ENCODE measurements at places on chromosomes 6 and 20.

GRCh38 chr20:47392015-47392720, 35.7 kb upstream of the ZMYND8 start:
- no peak for DNase-seq

DNA sequence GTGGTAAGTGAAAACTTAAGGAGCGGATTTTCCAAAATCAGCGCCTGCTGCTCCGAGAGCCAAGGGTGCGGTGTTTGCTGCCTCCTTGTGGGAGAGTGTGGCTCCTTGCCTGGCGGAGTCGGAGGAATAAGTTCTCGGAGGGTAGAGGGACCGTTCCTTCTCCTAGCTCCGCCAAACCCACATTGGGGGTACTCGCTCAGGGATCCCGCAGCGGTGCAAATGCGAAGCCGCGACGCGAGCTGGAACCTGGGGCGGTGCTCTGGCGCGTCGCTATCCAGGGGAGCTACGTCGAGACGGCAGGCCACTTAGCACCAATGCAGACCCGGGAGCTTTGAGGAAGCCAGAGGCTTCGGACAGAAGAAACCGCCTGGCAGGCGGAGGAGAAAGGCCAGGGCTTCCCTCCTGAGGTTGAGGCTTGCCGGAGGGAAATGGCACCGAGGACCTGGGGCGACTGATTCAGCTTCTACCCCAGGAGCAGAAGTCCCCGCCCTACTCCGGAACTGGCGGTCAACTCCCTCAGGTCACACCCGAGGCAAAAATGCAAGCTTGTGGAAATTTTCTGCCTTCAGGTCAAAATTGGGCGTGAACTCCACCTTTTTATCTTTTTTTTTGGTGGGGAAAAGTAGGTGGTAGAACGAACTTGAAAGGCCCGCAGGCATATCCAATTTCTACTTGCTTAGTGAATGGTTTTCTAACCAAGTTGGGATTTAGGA, 5.7 kb upstream of the DDX43 start:
- peak; percentile 36 for DNase-seq

DNA sequence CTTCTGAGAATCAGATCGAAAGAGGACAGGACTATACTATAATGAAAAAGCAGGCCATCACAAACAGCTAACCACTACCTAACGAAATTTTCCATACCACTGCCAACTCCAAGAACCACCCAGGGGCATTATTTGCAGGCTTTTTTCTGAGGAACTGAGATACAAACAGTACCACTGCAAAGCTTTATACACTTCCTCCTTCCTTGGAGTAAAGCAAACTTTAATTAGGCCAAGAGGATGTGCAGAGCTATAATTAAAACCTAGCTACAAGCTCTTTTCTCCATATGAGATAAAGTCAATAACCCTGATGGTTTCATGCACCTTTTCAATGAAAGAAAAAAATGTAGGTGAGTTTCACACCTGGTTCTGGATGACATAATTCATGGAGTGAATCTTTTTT, 68.5 kb downstream of the ELOVL5 start:
- DNase-seq = no peak

GRCh38 chr6:131083687-131084086, 20.6 kb upstream of the EPB41L2 start:
- no peak for DNase-seq

DNA sequence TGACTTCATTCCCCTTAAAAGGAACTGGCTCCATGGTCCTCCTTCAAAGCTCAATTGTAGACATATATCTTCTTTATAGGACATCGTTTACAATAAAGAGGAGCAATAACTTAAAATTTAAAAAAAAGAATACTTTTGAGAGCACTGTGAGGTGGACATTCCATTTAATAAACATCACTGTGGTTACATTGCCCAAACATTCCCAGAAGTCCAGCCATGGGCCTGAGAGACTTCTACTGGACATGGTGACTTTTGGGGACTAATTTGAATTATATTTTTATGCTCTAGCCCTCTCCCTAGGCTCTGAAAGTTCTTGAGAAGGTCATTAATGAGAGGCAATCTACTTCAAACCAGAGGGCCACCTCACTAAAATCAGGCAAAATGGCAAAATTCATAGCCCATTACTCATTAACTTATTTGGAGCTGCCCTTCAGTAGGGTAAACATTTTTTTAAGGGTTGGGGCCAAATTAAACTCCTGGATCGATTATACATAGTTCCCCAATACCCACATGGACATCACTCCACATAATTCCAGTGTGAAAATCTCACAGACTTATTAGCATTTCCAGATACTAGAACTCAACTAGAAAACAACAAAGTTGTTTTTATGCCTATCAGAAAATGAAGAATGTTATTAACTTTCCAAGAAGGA, 17.1 kb downstream of the ISM1 start:
- no peak for DNase-seq

- DNase-seq = no peak
Measured at GRCh38 chr6:87738000-87738399, 36.0 kb upstream of the AKIRIN2 start.

GRCh38 chr6:3825851-3826581, 23.2 kb upstream of the FAM50B start:
- DNase-seq = no peak

DNA sequence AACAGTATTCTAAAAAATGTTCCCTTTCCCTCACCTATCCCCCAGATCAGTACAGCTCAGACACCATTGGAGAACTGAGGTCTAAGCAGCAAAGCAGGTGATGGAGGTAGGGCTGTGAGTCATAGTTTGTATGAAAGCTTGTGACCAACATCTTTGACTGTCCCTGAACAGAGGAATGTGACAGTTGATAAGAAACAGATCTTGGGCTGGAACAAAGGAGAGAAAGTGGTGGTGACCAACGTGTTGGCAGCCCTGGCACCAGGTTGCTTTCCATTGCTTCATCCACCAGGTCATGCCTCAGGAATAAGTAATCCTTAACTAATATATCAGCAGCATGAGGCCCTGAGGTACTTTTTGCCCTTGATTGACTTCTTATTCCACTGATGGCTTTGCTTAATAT, 19.9 kb upstream of the CRIP3 start:
- DNase-seq = no peak

DNA sequence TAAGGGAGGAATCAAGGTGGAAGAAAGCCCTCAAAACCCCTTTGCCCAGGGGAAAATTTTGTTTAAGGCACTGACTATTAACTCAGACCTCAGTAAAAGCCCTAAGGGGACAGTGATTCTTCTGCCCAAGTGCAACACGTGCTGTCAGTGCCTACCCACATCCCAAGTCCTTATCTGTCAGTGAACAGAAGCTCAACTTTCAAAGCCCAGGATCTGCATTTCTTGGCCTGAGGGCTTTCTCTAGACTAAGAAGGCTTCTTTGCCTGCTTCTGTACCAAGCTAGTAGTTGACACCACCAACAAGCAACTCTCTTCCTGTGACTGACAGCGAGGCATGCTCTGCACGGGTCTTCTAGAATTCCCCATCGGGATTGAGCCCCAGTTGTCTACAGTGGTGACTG, 416.0 kb upstream of the SPTLC3 start:
- DNase-seq = no peak

GRCh38 chr6:13526727-13527670, 39.6 kb upstream of the GFOD1 start:
- no peak for DNase-seq

DNA sequence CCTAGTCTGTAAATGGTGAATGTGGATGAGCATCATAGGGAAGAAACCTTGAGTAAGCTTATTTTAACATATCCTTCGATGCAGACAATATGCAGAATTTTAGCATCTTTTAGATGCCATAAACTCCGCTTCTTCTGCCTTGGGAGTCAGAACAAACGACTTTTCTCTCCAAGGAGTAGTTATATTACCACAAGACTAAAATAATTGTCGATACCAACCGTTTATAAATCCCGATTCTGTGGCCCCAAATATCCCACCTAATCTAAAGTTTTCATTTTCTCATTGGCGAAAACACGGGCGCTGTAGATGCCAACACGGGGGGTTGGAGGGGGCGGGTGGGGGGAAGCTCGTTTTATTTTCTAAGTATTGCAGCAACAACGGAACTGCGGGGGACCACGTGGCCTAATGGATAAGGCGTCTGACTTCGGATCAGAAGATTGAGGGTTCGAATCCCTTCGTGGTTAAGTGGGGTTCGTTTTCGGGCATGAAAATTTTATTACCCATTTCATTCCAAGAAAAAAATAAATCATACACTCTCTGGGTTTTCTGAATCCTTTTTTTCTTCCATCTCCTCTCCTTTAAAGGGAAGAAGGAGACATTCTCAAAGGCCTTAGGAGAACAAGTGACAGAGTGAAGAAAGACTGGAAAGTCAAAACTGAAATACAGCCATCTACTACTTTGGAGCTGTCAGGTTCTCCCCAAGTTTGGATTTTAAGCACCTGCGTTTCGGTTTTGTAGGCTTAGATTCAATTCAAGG, 65.5 kb upstream of the BTN3A2 start:
- no peak for DNase-seq

DNA sequence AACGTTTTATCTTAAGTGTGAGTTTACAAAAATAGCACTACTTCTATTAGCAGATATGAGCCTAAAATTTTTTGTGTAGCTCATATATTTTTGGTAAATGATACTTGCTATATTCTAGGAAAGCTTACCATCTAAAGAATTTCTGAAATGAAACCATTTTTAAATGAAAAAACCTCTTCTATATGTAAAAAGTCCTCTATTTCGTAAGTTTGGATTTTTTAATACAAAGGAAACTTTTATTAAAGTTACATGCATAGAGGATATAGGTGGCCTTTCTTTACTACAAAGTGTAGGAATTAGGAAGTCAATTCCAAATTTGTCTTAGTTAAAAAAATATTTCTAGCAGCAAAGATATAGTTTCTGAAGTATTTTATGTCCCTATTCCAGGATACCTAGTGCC, 18.8 kb downstream of the EFHC1 start:
- DNase-seq = no peak

DNA sequence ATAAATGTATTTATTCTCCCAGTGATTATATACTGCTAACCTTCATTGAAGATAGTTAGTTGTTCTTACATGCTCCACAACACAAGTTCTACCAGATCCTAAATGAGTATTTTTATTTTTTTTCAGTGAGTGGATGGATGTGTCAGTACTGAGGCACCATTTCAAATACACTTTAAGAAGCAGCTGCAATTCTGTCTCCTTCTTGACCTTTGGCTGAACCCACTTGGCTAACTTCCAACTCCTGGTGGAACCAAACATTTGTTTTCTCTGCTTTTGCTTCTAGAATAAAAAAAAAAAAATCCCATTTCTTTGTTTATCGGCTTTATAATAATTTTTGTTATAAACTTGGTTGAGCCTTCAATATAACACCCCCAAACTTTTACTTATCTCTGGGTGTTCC, 458.3 kb upstream of the MAP3K7 start:
- DNase-seq = no peak

DNA sequence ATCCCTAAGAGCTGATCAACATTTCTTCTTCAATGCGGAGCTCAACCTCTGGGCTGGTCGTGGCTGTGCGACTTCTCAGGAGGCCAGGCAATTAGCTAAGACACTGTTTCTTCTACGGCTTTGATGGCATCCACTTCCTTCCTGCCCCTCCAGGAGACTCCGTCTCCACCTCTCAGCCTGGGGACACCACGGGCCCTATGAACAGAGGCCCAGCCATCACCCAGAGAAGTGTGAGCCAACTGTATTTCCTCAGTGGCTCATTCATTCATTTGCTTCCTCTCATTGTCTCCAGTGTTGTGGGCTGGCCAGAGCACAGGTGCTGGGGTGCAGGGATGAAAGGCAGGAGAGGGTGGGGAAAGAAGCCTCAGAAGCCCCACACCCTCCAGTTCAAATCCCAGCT, 51.8 kb upstream of the APCDD1L start:
- DNase-seq = no peak

- DNase-seq = no peak
Measured at GRCh38 chr6:82268301-82268846, 20.8 kb upstream of the IBTK start.

- DNase-seq = peak; percentile 91
Measured at GRCh38 chr6:37516076-37516919, 16.6 kb upstream of the CCDC167 start.

GRCh38 chr6:167932468-167933276, 64.8 kb upstream of the KIF25 start:
- no peak for DNase-seq

GRCh38 chr6:8623441-8623840, 188.1 kb upstream of the SLC35B3 start:
- no peak for DNase-seq

DNA sequence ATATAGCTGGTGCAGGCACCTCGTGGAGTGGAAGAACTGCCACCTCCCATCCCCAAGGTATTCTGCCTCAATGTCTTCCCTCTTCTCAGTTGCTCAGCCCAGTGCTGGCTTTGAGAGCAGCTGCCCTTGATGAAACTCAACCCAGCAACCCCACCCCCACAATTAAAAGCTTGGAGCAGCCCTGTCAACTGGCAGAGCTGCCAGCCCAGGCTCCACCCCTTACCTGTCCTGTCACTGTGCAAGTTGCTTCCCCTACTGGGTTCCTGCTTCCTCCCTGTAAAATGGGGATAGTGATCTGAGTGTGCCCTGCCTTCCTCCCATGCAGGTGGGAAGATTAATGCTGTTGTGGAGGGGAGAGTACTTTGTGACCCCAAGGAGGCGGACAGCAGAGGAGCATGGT, 4.5 kb downstream of the TMEM63B start:
- no peak for DNase-seq

DNA sequence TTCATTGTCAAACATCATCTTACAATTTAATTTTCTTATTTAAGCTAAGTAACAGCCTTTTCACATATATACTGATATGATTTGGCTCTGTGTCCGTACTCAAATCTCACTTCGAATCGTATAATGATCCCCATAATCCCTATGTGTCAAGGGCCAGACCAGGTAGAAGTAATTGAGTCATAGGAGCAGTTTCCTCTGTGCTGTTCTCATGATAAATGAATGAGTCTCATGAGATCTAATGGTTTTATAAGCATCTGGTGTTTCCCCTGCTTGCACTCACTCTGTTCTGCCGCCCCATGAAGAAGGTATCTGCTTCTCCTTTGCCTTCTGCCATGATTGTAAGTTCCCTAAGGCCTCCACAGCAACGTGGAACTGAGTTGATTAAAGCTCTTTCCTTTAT, 25.1 kb upstream of the CMTR1 start:
- DNase-seq = no peak

GRCh38 chr6:168457653-168457934, 16.6 kb downstream of the SMOC2 start:
- DNase-seq = no peak

- DNase-seq = no peak
Measured at GRCh38 chr20:36917943-36918342, 33.6 kb downstream of the SAMHD1 start.

DNA sequence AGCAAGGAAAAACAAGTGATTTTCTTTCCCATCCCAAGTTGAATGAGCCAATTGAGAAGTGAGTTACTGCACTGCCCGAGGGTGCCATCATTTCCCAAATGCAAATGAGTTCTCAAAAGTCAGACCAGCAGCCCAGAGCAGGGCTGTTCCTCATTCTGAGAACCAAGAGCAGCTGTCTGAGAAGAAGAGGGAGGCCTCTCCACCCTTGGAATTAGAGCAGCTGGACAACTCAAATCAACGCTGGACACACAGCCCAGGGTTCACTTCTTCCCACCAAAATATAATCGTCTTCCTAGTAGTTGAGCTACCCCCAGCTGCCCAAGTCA, 4.6 kb upstream of the PREX1 start:
- no peak for DNase-seq
